ENCODE measurements at places on chromosomes 3 and 15. TPM values are rescaled to one million over a fixed set of nuclear protein-coding genes. Genes with fewer than 3 reads are reported as not detected.

The UBA3 gene
- 86.9 TPM for total RNA-seq

The TMEM40 gene
- not detected for total RNA-seq

GRCh38 chr15:98785807-98786621 is 137.7 kb downstream of the IGF1R start:
- no peaks in the 10 kb centered on the region for H3K27me3 ChIP-seq
- peak overlapping the region; percentile 92 for H3K27ac ChIP-seq
- H3K36me3 ChIP-seq: no peaks in the 10 kb centered on the region
- peak overlapping the region; percentile 35 for H3K4me3 ChIP-seq
- H3K4me1 ChIP-seq: peaks cover 62% of the 10 kb centered on the region
- DNase-seq: no peak

DNA sequence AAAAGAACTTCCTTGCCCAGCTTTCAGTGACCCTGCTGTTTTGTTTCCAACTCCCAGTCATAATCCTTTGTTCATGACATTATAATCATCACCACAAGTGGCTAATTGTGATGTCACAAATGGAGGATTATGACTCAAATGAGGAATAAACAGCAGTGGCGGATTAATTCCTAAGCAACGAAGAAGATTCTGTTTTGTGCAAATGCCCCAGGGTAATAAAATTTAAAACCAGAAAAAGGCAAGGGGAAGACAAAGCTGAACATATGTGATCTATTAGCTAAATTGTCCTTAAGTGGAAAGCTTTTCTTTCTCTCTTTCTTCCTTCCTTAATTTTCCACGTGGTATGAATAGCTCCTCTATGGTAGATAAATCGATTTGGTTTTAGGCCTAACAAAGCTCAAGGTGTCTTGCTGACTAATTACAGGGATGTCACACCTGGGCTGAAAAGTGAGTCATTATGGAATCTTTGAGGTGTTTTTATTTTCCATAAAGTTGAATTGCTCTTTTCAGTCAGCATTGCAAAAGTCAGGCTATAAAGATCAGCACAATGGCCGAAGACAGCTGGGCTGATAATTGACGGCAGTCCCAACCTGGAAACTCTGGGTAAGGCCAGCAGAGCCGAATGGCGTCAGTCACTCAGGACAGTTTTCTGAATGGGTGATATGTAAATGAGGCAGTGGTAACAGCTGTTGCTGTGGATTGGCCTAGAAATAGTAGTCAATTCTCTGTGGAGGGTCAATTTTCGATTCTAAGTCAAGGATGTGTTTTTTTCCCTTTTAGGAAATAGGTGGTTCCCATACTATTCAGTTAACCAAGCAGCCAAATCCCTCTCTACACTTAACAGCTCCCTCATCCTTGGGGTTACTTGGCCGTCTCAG is 121.5 kb downstream of the PTPRG start:
- no peaks in the 10 kb centered on the region for H3K36me3 ChIP-seq
- H3K27ac ChIP-seq: no peak overlapping the region
- no peak for DNase-seq
- H3K27me3 ChIP-seq: no peaks in the 10 kb centered on the region
- no peak overlapping the region for H3K4me3 ChIP-seq

GRCh38 chr3:161796780-161797179 is 300.2 kb downstream of the OTOL1 start:
- no peak for DNase-seq
- no peak overlapping the region for H3K27ac ChIP-seq

- H3K27me3 ChIP-seq: no peaks in the 10 kb centered on the region
- no peak overlapping the region for H3K27ac ChIP-seq
- no peak for DNase-seq
- no peak overlapping the region for H3K4me3 ChIP-seq
- H3K4me1 ChIP-seq: no peaks in the 10 kb centered on the region
Observed at GRCh38 chr3:17831366-17831765, 88.9 kb upstream of the TBC1D5 start.

All from progenitor cell of endocrine pancreas (in vitro differentiated cells).